Liver (tissue), 10 donors: ENCODE measurements at places on chromosomes 13 and 19. TPM values are rescaled to one million over a fixed set of nuclear protein-coding genes. Genes with fewer than 3 reads are reported as not detected.

B3GNT3 gene
- 0.14 TPM for total RNA-seq

FPR2 gene
- 4.1 TPM for total RNA-seq

KLK2 gene
- total RNA-seq: not detected

PRSS57 gene
- 12.1 TPM for total RNA-seq

RNF225 gene
- not detected for total RNA-seq

RBM42 gene
- 20.1 TPM for total RNA-seq

TPP2 gene
- 28.2 TPM for total RNA-seq

MUC16 gene
- total RNA-seq: not detected

FGF21 gene
- 5.5 TPM for total RNA-seq

ZNF497 gene
- total RNA-seq: 1.1 TPM

PNMA8A gene
- 0.93 TPM for total RNA-seq

SLITRK6 gene
- 1.5 TPM for total RNA-seq

TEAD2 gene
- 3.3 TPM for total RNA-seq

PABPC3 gene
- total RNA-seq: 0.19 TPM

PINLYP gene
- 0.42 TPM for total RNA-seq

PGLYRP2 gene
- total RNA-seq: 9.9 TPM

CYP2A7 gene
- total RNA-seq: 7.4 TPM
